ENCODE measurements at places on chromosomes 5 and 9. TPM values are rescaled to one million over a fixed set of nuclear protein-coding genes. Genes with fewer than 3 reads are reported as not detected.

Gene PDE6A
- 0.48 TPM for total RNA-seq

Gene SLC36A3
- total RNA-seq, result not detected

Gene PCDHA4
- 0.20 TPM for total RNA-seq

Gene FOXI1
- 0.16 TPM for total RNA-seq

Gene PPP3R2
- total RNA-seq, result not detected

Gene HRH2
- total RNA-seq, result 0.76 TPM

Gene MYOZ3
- not detected for total RNA-seq

Gene INSL4
- not detected for total RNA-seq

Gene FREM1
- 0.20 TPM for total RNA-seq

Gene PCYOX1L
- total RNA-seq, result 6.5 TPM

Gene TSLP
- total RNA-seq, result 3.8 TPM

Gene ELAVL2
- total RNA-seq, result 0.24 TPM

Gene CDH9
- total RNA-seq, result not detected

Gene HRCT1
- 1.2 TPM for total RNA-seq

Gene LCN9
- total RNA-seq, result not detected

Gene SPATA9
- not detected for total RNA-seq

Gene DCAF12
- total RNA-seq, result 39.5 TPM

Gene CAVIN4
- total RNA-seq, result 0.08 TPM

Gene COL15A1
- 7.5 TPM for total RNA-seq

Gene WDR38
- total RNA-seq, result not detected

Gene SHC3
- 1.4 TPM for total RNA-seq

Gene GRM6
- not detected for total RNA-seq

Gene NDST1
- total RNA-seq, result 112 TPM

Gene SNCB
- total RNA-seq, result not detected

Gene AGXT2
- not detected for total RNA-seq

Gene FNIP1
- total RNA-seq, result 11.7 TPM

Gene TUT7
- 33.3 TPM for total RNA-seq

Gene SLC1A1
- total RNA-seq, result 1.4 TPM

Gene TMOD1
- 0.60 TPM for total RNA-seq

Gene GNAQ
- total RNA-seq, result 28.8 TPM

Gene F2RL1
- total RNA-seq, result 12.0 TPM

Gene SIT1
- total RNA-seq, result 0.44 TPM

Gene PCDHA9
- total RNA-seq, result 0.04 TPM

Gene GNPDA1
- total RNA-seq, result 12.9 TPM

Gene PKD2L2
- total RNA-seq, result not detected

Gene PHYHD1
- total RNA-seq, result 12.4 TPM

Gene ERP44
- total RNA-seq, result 14.2 TPM

Gene LCN10
- total RNA-seq, result 1.3 TPM

Gene ANKRD31
- 0.32 TPM for total RNA-seq

Gene PCSK5
- 13.6 TPM for total RNA-seq

Gene TNC
- 56.6 TPM for total RNA-seq

Gene TRPM3
- total RNA-seq, result not detected
